ENCODE measurements at places on chromosomes 4 and X.

DNA sequence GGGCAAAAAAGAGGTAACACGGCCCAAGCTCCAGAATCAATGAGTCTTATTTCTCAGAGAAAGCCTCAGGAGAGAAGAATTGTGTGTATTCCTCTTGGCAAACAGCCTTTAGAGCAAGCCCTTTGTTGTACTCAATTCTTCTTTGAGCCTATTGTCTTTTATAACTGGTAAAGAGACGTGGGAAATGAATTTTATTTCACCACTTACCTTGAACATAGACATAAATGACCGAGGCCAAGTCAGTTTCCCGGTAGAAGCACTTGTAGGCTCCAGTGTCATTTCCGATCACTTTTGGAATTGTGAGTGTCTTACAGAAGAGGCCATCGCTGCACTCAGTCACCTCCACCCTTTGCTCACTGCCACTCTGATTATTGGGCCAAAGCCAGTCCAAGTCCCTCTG is 7.0 kb downstream of the KDR start:
- no peak for DNase-seq

DNA sequence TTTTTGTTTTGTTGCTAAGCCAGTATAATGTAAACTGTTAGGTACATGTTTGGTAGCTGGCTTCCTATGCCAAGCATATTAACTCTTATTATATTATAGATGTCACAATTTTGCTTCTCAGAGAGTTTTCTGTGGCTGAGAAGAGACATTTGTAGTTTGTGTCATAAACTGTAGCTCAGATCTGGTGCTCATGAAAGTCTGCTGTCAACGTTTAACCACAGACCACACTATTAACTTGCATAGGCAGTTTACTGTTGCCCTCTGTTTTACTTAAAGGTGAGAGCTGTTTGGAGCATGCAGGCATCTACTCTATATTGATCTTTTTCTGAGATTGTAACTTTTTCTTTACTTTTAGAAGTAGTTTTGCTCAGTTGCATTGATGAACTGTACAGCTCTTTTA is 166.8 kb downstream of the TLL1 start:
- DNase-seq: no peak

GRCh38 chr4:105652286-105652888 is 56.1 kb downstream of the INTS12 start:
- no peak for DNase-seq

DNA sequence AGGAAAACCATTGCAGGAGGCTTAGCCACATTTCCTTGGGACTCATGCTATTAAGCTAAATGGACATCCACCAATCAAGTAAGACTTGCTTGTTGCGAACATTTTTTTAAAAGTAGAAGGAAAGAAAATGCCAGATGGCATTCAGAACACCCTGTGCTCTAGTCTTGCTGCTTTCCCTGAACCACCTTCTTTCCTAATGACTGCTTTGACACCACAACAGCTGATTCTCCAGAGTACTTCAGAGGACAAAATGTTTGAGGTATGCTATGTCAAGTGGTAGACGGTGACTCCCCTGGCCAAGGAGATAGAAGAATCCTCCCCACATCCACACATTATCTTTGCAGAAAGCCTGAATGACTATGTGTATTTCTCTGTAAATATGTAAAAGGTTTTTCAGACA is 65.4 kb downstream of the ANK2 start:
- no peak for DNase-seq

DNA sequence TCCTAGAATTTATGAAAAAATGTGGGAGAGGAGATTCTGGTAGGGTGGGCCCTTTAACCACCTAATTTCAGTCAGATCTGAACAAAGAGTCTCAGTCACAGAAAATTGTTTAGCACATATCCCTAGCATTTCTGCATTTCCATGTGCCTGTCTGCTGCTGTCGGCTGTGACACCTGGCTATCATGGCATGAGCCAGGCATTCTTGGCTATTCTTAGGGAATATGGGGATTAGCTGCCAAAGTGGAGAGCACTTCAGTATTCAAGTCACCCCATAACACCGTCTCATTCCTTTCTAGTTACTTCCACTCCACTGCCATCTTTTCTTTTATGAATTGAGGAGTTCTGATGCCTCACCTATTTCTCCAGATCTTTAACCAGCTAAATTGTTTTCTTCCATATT is 211.5 kb downstream of the FRAS1 start:
- no peak for DNase-seq

- DNase-seq: no peak
Measured at GRCh38 chrX:24483596-24483995, 18.5 kb downstream of the PDK3 start.

DNA sequence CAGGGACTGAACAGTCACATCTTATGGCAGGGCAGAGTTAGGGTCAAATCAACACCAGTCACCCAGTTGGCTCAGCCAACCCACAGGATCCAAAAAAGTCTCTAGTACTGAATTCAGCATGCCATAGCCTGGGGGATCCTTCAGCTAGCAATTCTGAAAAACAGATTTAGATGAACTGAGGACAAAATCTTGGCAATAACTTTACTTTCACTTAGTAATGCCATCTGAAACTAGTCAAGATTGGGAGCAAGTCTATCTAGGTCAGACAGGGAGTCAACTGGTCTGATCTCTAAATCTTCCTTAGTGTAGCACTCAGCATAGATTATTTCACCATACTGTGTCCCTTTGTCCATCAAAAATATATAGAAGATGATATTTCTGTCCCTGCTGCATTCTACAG is 76.0 kb downstream of the HHIP start:
- no peak for DNase-seq

- DNase-seq: peak; percentile 9
Measured at GRCh38 chr4:83503974-83504373, 19.1 kb upstream of the ABRAXAS1 start.
